ENCODE measurements at places on chromosomes 4 and X.

DNA sequence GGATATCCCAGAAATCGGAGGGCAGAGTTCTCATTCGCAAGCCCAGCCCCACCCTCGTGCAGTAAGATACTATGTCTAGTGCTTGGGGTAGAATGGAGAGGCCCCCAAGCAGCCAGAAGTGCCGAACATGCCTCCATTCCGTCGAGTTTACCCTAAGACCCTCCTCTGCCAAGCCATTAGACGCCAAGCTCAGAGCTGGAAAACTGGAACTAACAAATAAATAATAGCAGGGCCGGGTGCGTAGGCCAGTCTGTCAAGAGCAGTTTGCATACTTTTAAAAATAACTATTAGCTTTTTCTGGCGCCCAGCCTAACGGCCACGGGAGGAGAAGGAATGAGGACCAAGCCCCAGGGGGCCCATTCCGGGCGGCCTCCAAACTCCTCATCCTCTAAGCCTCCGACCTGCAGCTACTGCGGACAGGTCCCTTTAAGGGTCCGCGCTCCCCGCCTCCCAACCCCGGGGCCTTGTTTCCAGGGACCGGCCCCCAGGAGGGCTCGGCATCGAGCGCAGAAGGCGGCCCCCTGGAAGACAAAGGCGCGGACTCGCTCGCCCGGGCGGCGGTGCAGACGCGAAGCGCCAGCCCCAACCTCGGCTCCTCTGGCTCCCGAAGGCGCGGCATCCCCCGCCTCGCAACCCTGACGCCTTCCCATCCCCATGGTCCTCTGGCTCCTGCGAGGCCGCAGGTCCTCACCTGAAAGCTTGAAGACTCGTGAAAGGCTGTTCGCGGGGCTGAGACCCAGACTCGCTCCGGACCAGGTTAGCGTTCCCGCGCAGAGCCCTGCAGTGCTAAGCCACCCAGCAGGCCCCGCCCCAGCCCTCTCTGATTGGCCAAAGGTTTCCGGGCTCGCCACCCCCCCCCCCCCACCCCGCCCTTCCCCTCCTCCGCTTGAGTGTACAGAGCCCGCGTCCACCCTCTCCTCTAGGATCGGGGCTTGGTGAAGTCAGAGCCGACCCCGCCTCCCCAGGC is at the start of gene TMSB15A:
Gene TMSB15A (minus strand): TSS at position 765 of the 967 bp plus-strand sequence.
- peak; percentile 27 for DNase-seq

GRCh38 chr4:151324752-151325110 is 674 bp downstream of the SH3D19 start:
- no peak for DNase-seq

- no peak for DNase-seq
Measured at GRCh38 chr4:110292994-110293744, 94.8 kb upstream of the ELOVL6 start.

DNA sequence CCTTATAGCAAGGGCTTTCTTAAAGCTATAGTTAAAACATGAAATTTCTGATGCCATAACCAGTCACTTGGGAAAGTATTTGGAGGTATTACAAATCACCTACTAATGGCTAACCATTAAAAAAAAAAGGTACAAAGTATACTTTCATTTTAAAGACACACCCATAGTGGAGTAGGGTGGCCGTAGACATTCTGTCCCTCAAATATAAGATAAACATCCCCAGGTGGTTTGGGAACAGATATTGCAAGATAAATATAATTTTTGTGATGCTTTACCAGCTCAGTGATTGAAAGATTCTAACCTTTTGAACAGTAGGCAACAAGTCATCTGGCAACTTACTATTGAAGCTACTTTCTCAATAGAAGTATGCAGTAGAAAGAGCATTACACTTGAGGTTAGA is 6.2 kb upstream of the FAT1 start:
- DNase-seq, result no peak

DNA sequence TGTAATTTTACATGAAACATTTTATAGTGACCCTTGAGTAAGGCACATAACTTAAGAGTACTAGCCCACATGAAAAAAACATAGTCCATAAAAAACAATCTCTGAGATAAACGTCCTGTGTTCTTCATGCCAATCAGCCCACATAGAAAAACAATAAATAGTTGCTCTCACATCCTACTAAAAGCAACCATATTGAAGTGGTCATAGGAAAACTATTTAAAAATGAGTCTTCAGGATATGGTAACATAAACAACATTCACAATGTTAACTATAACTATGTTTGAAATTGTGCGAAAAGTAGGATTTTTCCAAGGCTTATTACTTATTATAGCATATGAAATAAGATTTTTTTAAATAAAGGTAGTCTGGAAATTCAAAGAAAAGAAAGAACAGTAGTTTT is 77.1 kb upstream of the EPHA5 start:
- DNase-seq, result no peak

- no peak for DNase-seq
Measured at GRCh38 chr4:98496152-98496845, 162.1 kb downstream of the TSPAN5 start.
